ENCODE measurements at places on chromosomes 7 and 10.

DNA sequence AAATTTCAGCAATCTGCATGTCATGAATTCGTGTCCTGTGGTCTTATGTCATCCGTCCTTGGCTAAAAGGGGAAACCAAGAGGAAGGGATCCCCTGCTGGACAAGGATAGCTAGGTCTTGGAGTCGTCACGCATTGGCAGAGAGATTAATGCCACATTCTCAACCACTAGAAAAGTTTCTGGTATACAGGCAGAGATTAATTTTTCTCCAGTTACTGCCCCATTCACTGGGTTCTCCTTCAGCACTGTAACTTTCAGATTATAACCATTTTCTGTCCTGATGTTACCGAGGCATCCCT is 1060.6 kb upstream of the AUTS2 start:
- DNase-seq: no peak

- peak; percentile 92 for DNase-seq
Measured at GRCh38 chr10:32980558-32981468, 22.8 kb upstream of the ITGB1 start.

DNA sequence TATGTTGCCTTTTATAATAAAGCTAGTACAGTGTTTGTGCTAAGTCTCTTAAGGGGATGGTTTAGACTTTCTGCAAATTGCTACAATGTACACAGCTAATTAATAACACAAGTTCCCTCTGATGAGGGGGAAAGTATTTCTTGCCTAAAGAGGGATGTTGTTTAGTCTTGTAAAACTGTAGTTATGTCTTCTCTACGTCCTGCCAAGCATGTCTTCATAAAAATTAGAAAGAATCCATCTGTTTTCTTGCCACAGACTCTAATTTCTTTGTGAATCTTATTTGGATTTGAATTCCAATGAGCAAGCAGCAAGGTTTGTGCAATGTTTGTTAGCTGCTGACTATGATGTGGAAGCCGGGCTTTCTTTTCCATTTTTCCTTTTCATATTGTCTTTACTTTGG is 28.2 kb downstream of the ADARB2 start:
- no peak for DNase-seq

- DNase-seq: no peak
Measured at GRCh38 chr7:71843676-71844075, 568.5 kb downstream of the CALN1 start.

DNA sequence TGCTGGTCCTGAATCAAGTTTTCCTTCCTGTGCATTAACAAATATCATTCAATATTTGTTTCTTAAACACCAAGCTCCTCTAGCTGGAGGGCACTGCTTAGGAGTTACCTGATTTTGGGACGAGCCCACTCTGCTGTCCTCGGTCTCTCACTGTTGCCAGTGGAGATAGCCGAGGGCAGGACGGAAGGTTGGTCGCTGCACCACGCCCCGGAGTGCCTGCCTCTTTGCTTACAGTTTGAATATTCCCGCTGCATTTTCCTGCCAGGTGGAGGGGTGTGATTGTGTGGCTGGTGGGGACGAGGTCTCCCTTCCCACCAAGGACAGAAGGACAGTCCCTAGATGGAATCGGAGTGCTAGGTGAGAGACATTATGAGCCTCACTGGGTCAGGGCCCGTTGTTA is 201.5 kb downstream of the DNAJB6 start:
- DNase-seq: no peak

- no peak for DNase-seq
Measured at GRCh38 chr7:42886129-42886528, 25.7 kb downstream of the C7orf25 start.

GRCh38 chr7:107588529-107589130 is 8.6 kb downstream of the BCAP29 start:
- DNase-seq: no peak

DNA sequence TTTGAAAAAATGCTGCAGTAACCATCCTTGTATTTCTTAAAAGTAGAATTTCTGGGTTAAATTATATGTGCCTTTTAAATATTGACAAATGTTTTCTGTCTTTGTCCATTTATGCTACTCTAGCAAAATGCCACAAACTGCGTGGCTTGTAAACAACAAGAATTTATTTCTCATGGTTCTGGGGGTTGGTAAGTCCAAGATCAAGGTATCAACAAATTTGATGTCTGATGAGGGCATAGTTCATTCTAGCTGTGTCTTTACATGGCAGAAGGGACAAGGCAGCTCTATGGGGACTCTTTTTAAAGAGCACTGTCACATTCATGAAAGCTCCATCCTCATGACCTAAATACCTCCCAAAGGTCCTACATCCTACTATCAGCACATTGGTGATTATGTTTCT is 27.7 kb downstream of the ZNF277 start:
- DNase-seq: no peak

DNA sequence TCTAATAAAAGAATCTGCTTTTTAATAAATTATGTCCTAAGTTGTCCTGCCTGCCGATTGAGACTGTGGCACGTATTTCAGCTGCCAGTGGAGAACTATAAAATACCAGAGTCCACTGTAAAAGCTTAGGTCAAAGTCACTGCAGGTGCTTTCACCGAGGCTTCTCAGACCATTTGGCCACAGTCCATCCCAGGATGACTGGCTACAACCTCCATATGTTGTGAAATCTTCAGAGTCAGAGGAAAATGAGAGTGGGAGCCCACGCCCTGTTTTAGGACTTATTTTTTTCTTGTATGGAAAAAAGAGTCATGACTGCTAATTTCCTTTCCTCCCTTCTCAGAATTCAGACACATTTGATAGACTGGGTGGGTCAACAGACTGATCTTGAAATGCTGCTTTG is 182.9 kb downstream of the ANK3 start:
- no peak for DNase-seq

GRCh38 chr10:32239769-32240168 is 107.2 kb downstream of the EPC1 start:
- no peak for DNase-seq

DNA sequence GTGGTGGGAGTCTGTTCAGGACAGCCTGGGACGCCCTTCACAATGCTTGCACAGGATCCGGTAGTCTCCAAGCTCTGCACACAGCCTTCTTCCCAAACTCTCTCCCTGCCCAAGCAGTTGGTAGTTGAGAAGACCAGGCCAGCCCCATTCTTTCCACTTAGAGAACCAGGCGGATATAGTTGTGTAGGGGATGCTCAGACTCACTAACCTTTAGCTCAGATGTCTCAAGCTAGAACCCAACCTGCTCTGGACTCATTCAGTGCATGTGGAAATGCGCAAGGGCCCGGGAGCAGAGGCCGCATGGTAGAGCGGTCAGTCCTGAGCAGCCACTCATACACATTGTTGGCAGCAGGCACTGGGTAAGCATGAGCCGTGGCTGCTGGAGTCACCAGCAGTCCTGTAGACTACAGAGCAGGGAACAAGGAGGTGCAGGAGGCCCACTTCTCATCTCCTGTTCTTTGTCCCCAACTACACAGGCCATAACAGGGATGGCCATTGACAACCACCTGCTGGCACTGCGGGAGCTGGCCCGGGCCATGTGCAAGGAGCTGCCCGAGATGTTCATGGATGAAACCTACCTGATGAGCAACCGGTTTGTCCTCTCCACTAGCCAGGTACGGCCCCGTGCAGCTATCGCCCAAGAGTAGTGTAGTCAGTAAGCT is 17.2 kb upstream of the C10orf53 start:
- no peak for DNase-seq
